BJ (cell line): ENCODE measurements at places on chromosomes 4 and X.

GRCh38 chr4:47198791-47199190 lies 167.4 kb downstream of the GABRB1 start:
- no peak for DNase-seq

DNA sequence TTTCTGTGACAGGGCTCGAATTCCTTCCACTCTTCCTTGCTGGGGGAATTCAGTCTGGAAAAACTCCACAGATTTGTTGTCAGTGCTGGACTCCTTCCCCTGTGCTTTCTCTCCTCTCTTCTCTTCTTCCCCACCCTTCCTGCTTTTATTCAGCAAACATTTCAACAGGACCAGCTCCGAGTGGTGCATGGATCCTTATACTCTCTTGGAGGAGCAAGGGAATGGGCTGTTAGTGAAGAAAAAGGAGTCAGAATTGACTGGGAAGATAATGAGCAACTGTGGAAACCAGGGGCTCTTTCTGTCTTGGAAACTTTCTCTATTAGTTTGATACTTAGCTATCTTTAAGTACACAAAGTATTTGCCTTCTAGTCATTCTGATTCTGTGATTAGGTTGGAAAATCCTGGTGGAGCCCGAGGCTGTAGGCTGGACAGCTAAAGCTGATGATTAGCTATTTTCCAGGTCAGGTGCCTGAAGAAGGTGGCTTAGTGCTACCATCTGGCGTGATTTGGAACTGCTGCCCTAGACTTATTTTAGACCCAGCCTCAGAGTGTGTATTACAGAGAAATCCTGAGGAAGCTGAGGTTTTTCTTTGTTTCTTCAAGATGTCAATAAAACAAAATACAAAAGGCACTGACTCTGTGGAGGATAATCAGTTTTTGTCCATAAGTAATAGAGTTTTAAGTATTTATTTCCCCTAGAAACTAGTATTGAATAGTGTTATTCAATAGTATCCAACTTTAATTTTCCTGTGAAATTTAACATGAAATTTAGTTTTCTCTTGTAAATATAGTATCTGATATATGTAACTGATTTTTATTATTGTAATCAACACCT lies 38.4 kb downstream of the NAP1L5 start:
- DNase-seq: no peak

- DNase-seq: no peak
These were observed 189.1 kb upstream of the C1QTNF7 start for GRCh38 chr4:15238720-15239119.

DNA sequence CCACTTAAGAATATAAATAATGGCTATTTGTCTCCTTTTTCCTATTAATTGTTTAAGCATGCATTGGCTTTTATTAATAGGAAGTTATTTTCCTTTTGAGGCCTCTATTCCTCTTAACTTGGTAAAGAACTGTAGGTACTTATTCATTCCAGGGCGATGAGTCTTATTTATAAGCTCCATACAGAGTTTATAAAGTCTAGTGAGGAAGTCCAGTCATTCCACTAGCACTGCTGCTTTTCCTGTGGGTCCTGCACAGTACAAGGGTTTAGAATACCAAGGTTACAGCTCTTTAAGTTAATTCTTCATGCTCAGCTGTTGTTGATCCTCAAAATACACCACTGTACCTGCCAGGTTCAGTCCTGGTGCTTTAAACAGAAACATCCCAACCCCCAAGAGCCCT lies 28.5 kb upstream of the WNK3 start:
- DNase-seq: no peak

- no peak for DNase-seq
These were observed 7.3 kb downstream of the SEC24B start for GRCh38 chr4:109440948-109441347.

- no peak for DNase-seq
These were observed 157.5 kb downstream of the NKX6-1 start for GRCh38 chr4:84341559-84341958.

DNA sequence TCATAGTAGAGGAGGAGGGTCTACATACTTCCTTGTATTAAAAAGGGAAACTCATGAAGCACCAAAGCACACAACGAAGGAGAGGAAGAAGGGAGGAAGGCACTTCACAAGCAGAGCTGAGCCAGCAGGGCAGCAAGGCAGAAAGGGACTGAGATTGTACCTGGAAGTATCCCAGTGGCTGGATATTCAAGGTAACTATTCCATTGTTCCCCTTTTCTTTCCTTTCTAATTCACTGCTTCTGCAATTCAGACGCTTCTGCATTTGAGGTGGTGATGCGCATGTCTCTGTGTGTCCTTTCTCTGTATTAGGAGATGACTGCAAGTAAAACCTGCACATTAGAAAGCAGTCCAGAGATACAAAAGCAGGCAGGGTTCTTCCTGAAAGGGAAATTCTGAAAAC lies 54.9 kb downstream of the UBQLN2 start:
- no peak for DNase-seq

DNA sequence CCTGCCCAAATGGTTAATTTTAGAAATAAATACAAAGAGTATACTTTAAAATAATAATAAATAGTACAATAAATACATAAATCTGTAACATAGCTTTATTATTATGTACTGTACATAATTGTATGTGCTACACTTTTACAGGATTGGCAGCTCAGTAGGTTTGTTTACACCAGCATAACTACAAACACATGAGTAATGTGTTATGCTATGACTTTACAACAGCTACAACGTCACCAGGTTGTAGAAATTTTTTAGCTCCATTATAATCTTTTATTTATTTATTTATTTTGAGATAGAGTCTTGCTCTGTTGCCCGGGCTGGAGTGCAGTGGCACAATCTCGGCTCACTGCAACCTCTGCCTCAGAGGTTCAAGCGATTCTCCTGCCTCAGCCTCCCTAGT lies 31.8 kb downstream of the RNF150 start:
- no peak for DNase-seq

GRCh38 chr4:27154706-27155105 lies 294.1 kb downstream of the STIM2 start:
- DNase-seq: peak; percentile 19

- DNase-seq: peak; percentile 32
These were observed 9.6 kb upstream of the MAP7D3 start for GRCh38 chrX:136260776-136261175.
